ENCODE measurements at places on chromosomes 12 and 14.

GRCh38 chr14:33484264-33484663, 466.6 kb downstream of the EGLN3 start:
- DNase-seq: no peak

- DNase-seq: no peak
Observed at GRCh38 chr12:27309293-27309994, 23.2 kb upstream of the BMAL2 start.

DNA sequence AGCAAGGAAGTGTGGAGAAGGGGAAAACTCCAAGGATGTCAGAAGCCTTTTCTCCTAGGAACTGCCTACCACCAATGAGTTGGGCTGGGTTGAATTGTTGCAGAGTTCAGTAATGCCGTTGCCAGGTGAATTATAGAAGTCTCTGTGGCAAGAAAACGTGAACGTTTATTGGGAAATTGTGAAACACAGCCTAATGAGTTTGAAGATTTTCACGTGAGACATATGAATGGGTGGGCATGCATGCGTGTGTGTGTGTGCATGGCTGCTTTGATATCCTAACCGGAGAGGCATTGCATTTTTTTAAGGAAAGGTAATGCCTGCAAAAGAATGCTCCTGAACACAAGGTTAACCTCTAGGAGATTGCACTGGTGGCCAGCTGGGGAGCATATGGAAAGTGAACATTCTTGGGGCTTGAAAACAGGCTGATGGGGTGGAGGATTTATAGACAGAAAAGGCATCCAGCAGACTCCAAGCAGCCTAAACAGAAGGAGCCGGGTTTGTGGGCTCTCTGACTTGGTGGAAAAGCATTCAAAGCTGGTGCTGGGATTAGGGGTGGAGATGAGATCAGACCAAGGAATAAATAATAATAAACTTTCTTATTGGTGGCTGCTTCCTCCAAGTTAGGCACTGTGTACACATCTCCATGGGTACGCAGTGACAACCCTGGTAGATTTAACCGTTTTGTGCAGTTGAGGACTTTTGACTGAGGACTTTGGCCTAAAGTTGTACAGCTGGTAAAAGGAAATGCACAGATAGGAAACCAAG, 67.8 kb downstream of the NTF3 start:
- no peak for DNase-seq

- DNase-seq: no peak
Observed at GRCh38 chr14:92633724-92634123, 114.7 kb downstream of the LGMN start.

Data from left renal cortex interstitium (tissue), 4 donors.